ENCODE measurements at places on chromosomes 1 and 21.

GRCh38 chr1:56191369-56191768 is 388.0 kb downstream of the PLPP3 start:
- no peak for DNase-seq

DNA sequence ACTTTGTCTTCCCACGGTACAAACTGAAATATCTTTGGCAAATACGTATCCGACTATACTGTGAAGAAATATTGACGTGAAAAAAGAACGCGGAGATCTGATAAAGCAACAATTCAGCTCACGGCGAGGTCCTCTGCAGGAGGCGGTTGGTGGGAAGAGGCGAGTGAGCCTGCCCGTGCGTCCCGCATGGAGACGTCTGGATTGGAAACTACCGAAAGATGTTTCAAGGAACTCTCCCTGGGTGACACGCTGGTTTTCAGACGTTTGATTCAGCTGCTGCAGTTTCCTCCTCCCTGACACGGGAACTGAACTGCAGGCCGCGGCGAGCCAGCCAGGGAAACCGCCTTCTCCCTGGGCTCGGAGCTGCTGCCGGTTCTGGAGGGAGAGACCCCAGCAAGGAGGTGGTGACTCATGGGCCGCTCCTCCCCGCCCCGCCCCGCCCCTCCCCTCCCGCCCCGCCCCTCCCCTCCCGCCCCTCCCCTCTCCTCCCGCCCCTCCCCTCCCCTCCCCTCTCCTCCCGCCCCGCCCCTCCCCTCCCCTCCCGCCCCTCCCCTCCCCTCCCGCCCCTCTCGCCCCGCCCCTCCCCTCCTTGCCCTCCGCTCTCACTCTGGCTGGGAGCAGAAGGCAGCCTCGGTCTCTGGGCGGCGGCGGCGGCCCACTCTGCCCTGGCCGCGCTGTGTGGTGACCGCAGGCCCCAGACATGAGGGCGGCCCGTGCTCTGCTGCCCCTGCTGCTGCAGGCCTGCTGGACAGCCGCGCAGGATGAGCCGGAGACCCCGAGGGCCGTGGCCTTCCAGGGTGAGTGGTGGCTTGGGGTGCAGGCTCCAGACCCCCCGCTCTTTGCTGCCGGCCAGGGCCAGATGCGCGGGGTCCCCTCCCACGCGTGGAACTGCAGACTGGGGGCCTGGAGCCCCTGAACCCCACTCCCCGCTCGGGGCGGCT is at the start of gene COL6A1:
Gene COL6A1 (plus strand): TSS at position 620 of the 941 bp plus-strand sequence. CDS start 81 bp downstream, at position 701.
- DNase-seq: peak; percentile 86

- no peak for DNase-seq
Measured at GRCh38 chr1:78250201-78250600, 204.4 kb downstream of the GIPC2 start.

- no peak for DNase-seq
Measured at GRCh38 chr21:16502273-16502672, 772.5 kb downstream of the USP25 start.

GRCh38 chr1:52713590-52713989 is 12.7 kb upstream of the ZYG11B start:
- DNase-seq: no peak

DNA sequence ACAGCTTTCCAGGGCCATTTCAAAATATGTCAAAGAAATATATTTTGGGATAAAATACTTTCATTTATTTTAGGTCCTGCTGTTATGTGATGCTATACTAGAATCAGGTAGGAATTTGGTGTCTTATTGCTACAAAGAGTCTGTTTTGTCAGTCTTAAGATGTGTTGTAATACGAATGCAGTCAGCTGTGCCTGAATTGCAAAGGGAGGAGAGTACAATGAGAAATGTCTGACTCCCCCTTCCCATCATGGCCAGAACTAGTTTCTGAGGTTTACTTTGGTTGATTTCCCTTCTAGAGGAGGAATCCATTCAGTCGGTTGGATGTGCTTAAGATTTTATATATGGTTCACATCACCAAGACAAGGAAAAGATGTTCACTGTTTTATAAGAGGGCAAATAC is 75.7 kb upstream of the TNFSF18 start:
- no peak for DNase-seq

DNA sequence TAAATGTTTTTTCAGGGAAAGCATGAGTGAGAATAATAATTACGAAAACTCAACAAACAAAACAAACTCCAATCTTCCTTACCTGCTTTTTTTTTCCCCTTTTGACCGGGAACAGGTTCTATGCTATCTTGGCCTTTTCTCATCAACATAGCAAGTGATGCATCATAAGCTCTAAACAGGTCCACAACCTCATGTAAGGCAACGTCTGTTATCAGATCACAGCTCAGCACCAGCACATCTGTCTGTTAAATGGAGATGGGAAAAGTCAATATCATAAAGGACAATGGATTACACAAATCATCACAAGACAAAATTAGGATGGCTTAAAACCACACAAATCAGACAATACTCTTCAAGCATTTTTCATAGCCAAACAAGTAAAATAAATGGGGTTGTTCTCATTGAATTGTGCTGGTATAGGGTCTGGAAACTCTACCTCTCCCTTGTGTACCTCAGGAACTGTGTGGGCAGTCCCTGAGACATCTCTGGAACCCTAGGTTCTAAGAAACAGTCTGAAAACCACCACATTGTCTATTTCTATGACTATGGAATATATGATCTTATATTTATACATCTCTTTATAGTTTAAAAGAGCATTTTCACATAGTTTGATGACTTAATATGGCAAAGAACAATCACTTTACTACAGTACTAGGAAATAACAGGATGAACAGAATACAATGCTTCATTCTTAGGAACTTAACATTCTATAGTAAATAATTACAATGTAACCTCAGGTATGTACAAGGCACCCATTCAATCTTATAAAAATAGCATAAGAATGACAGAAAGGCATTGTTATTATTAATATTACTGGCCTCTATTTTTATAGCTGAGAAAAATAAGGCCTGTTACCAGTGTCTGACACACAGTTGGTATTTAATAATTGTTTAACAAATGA is 44.7 kb downstream of the EIF2B3 start:
- no peak for DNase-seq

DNA sequence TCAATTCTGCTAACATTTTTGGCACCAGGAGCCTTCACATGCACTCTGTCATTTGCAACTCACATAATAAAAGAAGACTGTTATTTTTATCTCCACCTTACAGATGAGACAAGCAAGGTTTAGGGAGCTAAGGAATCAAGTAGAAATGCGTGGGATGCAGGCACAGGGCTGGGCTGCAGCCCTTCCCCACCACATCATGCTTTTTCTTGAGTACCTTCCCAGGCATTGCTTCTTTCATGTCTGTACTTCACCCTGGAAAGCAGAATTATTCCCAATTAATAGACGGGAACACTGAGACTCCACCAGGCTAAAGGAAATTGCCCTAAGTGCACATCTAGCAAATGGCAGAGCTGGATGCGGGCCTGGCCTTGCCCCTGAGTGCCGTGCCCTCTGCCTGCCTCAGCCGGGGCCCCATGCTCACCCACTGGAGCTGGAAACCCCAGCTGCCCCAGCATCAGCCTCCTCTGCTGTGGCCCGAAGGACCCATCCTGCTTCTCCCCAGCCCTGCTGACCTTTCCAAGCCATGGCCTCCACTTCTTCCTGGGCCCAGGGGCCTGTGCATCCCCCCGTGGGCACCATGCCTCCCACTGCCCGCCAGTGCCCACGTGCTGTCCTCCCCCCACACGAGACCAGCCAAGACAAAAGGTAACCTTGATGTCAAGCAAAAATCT is 257.5 kb downstream of the TOMM20 start:
- DNase-seq: no peak

DNA sequence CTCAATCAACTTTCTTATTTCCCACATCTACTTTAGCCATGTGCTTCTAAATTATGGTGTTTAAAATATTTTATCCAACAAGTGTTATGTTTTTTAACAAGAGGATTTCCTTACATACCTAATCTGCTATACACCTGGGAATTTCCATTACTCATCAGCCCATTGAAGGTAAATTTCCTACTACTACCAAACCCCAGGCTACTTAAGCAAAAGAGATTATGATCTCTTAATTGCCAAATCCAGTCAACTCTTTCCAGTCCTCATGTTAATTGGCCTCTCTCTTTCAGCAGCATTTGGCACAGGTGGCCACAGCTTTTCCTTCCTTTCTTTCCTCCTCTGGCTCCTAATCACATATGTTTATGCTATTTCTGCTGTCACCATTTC is 5.1 kb upstream of the C1orf162 start:
- no peak for DNase-seq

DNA sequence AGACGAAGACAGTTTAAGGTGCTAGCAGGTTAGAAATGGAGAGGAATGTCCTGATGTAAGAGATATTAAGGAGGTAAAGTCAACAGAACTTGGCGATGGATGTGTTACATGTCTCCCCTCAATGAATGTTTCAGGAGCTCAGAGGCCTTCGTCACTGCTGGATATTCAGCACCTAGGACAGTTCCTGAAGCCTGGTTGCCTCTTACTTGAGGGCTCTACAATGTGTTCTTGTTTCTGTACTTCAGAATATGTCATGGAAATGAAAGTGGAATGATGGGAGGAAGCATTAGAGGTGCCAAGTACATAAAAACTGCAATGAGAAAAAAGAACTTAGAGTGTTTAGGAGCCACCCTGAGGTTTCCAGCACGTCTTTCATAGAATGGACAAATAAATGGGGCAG is 17.7 kb downstream of the TNR start:
- peak; percentile 25 for DNase-seq

DNA sequence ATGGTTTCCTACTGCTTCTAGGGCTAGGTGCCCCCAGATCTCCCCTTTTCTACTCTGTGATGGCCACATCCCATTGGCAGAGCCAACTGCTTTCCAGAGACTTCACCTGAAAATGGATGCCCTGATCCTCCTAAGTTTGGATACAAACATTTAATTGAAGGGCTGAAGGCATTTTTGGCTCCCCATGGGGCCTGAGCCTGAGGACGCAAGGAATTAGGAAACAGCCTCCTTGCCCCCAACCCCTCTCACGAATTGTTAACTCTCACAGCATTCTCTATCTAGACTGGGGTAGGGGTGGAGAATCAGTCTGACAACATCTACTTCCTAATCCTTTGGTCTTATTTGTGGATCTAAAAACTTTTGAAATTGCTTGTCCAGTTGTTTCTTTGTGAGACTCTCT is 108.5 kb upstream of the KCNK2 start:
- DNase-seq: no peak

GRCh38 chr21:34692458-34693020 is 23.7 kb downstream of the CLIC6 start:
- DNase-seq: no peak

DNA sequence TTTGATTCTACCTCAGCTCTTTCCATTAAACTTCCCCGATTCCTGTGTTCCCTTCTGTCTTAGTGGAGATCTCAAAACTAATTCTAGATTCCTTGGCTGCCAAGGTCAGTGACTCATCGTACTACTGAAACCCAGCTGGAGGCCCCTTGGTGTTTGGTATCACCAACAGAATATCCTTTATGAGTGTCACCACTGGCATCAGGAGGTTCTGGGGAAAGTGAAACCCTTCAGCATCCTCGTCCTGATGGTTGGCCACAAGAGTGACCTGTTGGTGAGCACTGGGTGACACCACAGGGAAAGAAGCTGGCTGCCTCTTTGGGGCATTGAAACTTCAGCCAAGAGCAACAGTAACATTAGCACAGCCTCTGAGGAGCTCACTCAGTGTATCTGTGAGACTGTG is 9.6 kb downstream of the RAB42 start:
- DNase-seq: peak; percentile 82

Measured in urothelium cell line (cell line).